ENCODE measurements at places on chromosomes 6 and 20. TPM values are rescaled to one million over a fixed set of nuclear protein-coding genes. Genes with fewer than 3 reads are reported as not detected.

GRCh38 chr20:53926428-53927028 is 143.9 kb downstream of the BCAS1 start:
- no peak for DNase-seq
- no peaks in the 10 kb centered on the region for H3K36me3 ChIP-seq
- peak overlapping the region; percentile 11 for H3K27ac ChIP-seq
- no peak overlapping the region for H3K4me3 ChIP-seq
- H3K27me3 ChIP-seq: no peaks in the 10 kb centered on the region

- H3K4me3 ChIP-seq: no peak overlapping the region
- peak overlapping the region; percentile 28 for H3K27ac ChIP-seq
- peak; percentile 49 for DNase-seq
- no peaks in the 10 kb centered on the region for H3K36me3 ChIP-seq
Observed at GRCh38 chr6:144334150-144334708, 49.1 kb downstream of the UTRN start.

Gene ZNFX1
- total RNA-seq: 17.4 TPM

Gene CASS4
- 0.52 TPM for total RNA-seq

Gene SYTL3
- 1.3 TPM for total RNA-seq
